ENCODE measurements at places on chromosomes 3 and 15. TPM values are rescaled to one million over a fixed set of nuclear protein-coding genes. Genes with fewer than 3 reads are reported as not detected.
A peak's percentile ranks its signal among the peaks of the same experiment; 100 is the strongest.

- no peak for DNase-seq
Measured at GRCh38 chr3:178558637-178559036, 22.4 kb downstream of the KCNMB2 start.

GRCh38 chr15:96720656-96721055, 390.2 kb downstream of the NR2F2 start:
- DNase-seq = no peak

- DNase-seq = no peak
Measured at GRCh38 chr3:50168388-50168787, 13.3 kb downstream of the SEMA3F start.

GRCh38 chr3:124599779-124600693, 130.2 kb upstream of the UMPS start:
- no peak for DNase-seq

GRCh38 chr3:40550167-40550566, 25.4 kb downstream of the ZNF621 start:
- DNase-seq = no peak

GRCh38 chr3:178795349-178795748, 259.1 kb downstream of the KCNMB2 start:
- no peak for DNase-seq

DNA sequence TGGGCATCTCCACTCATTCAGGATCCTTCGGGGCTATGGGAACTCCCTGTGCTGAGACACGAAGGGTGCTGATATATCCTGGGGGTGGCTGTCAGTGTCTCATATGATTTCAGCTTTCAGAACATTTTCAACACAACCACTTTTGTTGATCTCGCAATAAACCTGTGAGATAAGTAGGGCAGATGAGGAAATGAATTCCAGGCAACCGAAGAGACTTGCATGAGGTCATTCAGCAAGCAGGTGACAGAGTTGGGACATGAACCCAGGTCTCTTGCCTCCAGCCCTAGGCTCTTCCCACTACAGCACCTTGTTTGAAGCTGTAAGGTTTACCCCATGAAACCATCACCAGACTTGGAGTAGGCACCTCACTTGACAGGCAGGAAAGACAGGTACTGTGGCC, 16.6 kb downstream of the DUOX1 start:
- no peak for DNase-seq

- no peak for DNase-seq
Measured at GRCh38 chr15:74800559-74801094, 12.0 kb upstream of the LMAN1L start.

- DNase-seq = no peak
Measured at GRCh38 chr15:31484986-31485385, 158.4 kb downstream of the KLF13 start.

DNA sequence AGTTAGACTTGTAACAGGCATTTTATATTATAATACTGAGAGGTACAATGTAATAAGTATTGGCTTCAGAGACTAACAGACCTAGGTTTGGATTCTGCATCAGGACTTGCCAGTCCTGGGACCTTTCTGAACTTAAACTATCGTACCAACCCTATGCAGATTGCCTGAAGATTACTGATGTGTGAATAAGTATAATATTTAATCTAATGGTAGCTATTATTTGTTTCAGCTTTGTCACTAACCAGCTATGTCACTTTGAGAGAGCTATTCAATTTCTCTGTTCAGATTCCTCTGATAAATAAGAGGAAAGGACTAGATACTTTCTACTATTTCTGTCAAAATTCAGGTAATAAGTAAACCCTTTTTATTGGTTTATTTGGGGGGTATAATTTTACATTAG, 184.4 kb upstream of the NECTIN3 start:
- no peak for DNase-seq

- no peak for DNase-seq
Measured at GRCh38 chr3:168807448-168807847, 711.7 kb upstream of the GOLIM4 start.

DNA sequence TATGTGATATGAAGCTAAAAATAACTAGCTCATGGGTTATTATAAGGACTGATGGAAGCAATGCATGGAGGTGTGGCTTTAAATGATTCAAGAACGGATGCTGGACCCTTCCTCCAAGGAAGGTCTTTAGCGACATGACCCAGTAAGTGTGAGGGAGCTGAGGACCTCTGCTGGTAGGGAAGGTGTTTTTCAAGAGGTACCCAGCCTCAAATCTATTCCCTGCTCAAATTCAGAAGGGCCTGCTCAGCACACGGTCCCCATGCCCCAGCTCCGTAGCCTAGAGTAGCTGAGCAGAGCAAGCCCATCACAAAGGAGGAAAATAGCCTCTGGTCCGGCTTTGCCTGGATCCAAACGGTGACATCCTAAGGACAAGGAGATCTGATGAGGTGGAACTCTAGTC, 266.2 kb upstream of the IGF1R start:
- DNase-seq = no peak

DNA sequence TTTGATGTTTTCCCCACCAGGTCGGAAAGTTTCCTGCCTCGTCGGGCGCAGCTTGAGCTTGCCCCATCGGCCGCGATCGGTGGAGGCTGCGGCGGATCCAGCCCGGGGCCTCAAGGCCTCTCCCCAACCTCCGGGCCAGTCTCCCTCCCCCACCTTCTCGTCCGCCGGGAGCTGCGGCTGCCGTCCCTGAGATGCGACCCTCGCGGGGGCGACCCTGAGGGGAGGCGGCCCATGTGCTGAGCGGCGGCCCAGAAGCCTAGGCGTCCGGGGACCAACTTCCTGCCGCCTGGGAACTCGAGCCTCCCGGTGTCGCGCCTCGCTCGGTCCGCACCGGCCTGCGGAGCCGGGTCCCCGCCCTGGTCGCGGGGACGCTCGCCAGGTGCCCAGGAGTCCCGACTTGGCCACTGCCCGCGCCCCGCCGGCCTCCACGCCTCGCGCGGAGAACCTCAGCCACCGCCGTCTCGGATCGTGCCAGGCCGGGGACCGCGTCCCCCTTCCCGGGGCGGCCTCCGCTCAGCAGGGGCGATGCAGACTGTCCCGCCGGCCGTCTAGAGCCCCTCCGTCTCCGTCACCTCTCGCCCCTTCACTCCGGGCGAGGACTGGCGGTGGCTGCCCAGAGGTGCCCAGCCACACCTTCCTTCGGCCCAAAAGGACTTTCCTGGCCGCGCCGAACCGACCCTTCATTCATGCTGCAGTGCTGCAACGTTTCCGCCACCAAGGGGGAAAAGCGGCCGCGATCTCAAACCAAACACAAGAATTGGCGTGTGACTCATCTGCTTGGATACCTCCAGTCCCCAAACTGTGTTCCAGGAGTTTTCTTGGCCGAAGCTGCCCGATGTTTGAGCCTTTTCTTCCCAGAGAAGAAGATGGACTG, 656 bp downstream of the SLMAP start:
- no peak for DNase-seq

- no peak for DNase-seq
Measured at GRCh38 chr3:50365080-50365841, 5.9 kb upstream of the TMEM115 start.

DNA sequence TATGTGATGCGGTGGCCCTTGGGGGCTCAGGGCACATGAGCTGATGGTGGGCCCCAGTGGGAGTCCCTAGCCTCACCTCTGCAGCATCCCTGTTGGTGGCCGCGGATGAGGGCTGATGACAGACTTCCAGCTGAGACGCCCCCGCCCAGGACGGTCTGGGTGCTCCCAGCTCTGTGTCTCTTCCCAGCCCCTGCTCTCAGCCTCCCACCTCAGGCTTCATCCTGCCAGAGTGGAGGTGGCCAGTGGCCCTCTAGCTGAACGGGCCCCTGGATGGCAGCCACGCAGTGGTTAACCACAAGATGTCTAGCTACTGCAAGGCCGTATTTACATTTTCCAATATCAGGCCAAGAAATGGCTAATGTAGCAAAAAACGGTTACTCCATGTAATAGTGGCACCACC, 205.3 kb upstream of the LINGO1 start:
- no peak for DNase-seq

DNA sequence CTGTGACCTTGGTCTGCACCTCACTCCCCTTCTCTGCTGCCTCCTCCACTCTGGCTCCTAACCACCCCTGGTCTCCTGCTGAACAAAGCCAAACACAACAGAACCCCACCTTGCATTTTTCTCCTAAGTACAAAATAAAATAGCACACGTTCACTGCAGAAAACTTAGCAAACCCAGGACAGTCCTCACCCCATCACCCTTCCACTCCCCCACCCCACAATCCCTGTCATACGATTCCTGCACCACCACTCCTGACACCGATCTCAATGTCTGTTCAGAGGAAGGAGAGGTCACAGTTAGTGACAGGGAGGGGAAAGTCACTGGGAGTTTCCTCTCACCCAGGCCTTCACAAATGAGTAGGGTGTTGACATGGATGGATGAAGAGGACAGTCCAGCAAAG, 4.2 kb downstream of the VPS33B start:
- DNase-seq = no peak

- DNase-seq = no peak
Measured at GRCh38 chr3:23735535-23736326, 70.0 kb upstream of the UBE2E1 start.

GRCh38 chr3:170424879-170425278, 6.2 kb downstream of the CLDN11 start:
- no peak for DNase-seq

GRCh38 chr3:30617653-30618052, 11.3 kb downstream of the TGFBR2 start:
- DNase-seq = no peak

- no peak for DNase-seq
Measured at GRCh38 chr15:70575231-70576226, 187.8 kb downstream of the UACA start.

DNA sequence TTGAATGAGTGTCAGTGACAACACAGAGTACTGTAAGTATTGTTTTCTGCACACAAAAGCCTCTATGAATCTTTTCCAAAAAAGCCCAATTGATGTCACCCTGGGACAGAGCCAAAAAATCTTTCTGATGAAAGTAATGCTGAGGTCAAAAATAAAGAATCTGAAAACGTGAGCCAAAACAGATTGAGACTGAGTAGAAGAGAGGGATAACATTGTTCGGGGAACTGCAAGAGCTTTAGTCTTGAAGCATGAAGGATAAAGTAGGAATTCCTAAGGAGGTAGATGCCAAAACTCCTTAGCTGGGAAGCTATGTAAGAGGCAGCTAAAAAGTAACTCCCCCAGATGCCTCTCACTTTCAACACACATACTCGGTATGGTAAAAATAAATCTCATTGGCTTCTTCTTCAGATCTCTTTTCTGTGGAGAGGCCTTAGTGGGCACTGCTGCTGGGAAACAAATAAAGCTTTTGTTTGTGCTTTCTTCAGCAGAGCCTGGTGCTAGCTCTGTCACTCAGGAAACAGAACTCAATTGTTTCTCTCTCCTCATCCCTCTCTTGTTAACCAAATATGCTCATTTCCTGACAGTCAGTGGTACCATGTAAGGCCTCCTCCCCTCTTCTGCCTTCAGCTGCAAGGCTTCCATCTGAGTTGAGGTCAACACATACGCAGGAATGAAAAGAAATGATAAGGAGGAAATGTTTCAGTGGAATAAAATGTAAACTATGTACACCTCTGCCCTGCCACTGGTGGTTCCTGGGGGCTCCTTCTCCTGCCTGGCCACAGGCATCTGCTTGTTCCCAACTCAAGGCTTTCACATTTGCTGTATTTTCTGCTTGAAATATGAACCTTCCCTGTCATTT, 58.1 kb downstream of the CD200 start:
- DNase-seq = peak; percentile 91

- DNase-seq = no peak
Measured at GRCh38 chr3:18888370-18888769, 259.9 kb upstream of the KCNH8 start.

DNA sequence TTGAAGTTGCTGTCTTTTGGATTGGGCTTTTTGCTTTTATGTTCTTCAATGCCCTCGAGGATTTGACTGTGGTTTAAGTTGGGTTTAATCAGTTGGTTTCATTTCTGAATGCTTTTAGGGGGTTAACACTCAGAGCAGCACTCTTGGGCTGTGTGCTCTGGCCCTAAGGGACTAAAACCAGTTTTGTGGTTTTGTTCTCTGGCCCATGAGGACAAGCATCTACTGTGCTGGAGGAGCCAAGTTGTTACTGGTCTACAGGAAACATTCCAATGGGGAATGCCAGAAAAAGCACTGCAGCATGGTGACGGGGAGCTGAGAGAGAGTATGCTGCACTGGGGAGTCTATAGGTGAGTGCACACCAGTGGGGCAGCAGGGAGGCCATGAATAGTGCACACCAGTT, 596.9 kb downstream of the ZBBX start:
- no peak for DNase-seq

DNA sequence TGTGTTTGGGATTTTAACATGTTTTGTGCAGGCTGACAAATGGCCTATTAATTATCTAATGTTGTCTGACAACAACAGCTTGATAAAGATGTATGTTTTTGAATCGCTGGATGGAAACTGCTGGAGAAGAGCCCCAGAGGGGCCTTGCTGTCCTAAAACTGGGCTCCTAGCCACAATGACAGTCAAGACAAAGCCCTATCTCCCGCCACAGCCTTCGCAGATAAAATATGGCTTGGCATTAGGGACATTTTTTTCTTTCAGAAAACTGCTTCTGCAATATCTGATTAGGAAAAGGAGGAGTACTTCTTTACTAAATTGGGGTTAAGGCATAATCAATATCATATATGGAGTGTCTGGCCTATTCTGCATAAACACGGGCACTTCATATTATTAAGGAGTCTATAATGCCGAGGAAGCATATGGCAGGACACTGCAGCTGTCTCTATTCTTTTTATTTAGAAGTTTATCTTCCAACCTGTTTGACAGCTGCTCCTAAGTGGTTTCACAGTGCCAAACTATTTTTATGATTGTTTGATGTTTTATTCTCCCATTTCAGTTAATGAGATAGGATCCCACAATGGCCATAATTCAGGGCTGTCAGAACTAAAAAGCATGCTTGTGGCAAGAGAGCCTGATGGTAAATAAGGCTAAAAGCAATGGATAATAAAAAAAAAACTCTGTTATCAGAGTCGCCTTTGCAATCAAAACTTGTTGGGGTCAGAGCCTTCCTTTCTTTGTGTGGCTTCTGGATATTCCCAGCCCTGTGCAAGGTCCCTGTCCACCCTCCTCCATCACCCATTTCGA, 210.1 kb downstream of the MECOM start:
- DNase-seq = no peak

DNA sequence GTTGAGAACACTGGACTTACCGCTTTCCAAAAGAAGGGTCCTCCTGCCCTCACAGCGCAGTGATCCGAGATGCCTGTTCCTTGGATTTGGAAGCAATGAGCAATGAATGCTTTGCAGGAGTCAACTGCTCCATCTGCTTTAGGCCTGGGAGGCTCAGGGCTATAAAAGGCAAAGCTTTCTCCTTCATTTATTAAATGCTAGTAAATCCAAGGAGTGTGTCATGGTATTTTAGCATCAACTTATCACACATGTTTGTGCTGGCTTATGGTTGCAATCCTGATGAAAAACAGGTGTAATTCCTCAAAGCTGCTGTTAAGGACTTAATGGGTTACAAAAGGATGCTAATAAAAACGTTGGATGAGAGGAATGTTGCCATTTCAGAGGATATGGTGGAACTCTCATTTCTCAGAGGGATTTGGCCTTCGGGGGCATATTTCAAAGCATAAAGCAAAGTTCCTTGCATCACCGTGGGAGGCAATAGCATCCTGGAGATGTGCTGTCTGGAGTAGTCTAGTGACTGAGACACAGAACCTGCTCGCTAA, 158.5 kb upstream of the TPM1 start:
- no peak for DNase-seq

Gene PAQR5
- total RNA-seq = 0.07 TPM

Gene ITIH3
- total RNA-seq = not detected

Gene PIERCE2
- 1.1 TPM for total RNA-seq

Gene NR2E3
- not detected for total RNA-seq

Gene ZIC1
- total RNA-seq = 2.1 TPM

Gene LRRC15
- not detected for total RNA-seq
